ENCODE measurements at places on chromosomes 2 and 18. TPM values are rescaled to one million over a fixed set of nuclear protein-coding genes. Genes with fewer than 3 reads are reported as not detected.

HEATR5B gene
- polyA plus RNA-seq, result 17.5 TPM

DOK6 gene
- polyA plus RNA-seq, result 5.4 TPM

- H3K36me3 ChIP-seq, result no peaks in the 10 kb centered on the region
- H3K4me1 ChIP-seq, result no peaks in the 10 kb centered on the region
- no peak for DNase-seq
- H3K27ac ChIP-seq, result no peak overlapping the region
- no peak overlapping the region for H3K4me3 ChIP-seq
Observed at GRCh38 chr2:166518634-166519390, 24.8 kb upstream of the SCN7A start.

- no peak for DNase-seq
- H3K27ac ChIP-seq, result no peak overlapping the region
- H3K27me3 ChIP-seq, result no peaks in the 10 kb centered on the region
Observed at GRCh38 chr2:162457490-162457889, 113.6 kb downstream of the GCA start.

DES gene
- 0.21 TPM for polyA plus RNA-seq

- DNase-seq, result no peak
- H3K36me3 ChIP-seq, result peaks cover 65% of the 10 kb centered on the region
- H3K27me3 ChIP-seq, result no peaks in the 10 kb centered on the region
Observed at GRCh38 chr2:229832510-229832898, 89.3 kb downstream of the TRIP12 start.

All from SK-N-SH (cell line).